ENCODE measurements at places on chromosomes 12 and 14.

DNA sequence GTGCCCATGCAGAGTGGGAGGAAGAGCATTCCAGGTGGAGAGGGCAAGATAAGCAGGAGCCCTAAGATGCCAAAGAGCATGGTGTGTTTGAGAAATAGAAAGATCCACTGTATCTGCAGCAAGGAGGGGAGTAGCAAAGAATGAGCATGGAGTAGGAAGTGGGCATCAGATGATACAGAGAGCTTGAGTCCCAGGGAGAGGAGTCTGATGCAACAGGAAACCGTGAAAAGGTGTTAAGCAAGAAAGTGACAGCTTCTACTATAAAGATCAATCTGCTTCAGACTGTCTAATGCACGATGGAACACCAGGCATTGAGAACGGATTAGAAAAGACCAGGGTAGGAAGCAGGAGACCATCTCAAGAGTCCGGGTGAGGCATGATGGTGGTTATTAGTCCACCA lies 12.3 kb upstream of the GPRC5D start:
- no peak for DNase-seq

GRCh38 chr12:92338671-92339070 lies 193.0 kb upstream of the BTG1 start:
- no peak for DNase-seq

DNA sequence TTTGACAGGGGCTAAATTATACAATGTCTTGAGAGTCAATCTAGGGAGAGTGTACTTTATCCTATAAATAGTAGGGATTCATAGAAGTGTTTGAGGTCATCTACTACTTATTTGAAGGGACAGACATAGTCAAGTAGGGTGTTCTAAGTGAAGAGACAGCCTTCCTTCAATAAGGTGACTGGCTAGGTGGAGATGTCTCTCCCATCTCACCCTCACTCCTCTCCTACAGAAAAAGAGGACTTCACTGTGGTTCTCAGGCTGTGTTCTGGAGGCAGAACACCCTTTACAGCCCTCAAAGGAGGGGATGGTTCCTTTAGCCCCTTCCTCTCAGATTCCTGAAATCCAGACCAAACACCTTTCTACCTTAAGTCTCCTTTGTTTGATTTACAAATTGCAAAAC lies 2.8 kb upstream of the NFE2 start:
- DNase-seq = no peak

DNA sequence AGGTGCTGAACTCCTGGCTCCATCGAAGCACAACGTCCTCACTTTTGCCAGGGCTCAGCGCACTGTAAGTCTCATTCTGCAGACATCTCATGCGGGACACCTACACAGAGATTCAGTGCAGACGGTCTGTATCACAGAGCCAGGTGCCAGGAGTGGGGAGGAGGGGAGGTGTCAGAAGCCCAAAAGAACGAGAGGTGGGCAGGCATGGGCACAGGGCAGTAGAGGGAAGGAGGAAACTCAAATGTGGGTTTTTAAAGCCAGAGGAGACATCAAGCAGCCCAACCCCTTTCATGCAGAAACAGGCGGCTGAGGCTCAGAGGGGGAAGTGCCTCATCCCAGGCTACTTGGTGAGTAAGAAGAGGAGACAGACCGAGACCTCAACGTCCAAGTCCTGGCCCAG lies 2.5 kb upstream of the LPAR5 start:
- no peak for DNase-seq

All from astrocyte (in vitro differentiated cells and primary cell).